ENCODE measurements at places on chromosomes 7 and 10.

DNA sequence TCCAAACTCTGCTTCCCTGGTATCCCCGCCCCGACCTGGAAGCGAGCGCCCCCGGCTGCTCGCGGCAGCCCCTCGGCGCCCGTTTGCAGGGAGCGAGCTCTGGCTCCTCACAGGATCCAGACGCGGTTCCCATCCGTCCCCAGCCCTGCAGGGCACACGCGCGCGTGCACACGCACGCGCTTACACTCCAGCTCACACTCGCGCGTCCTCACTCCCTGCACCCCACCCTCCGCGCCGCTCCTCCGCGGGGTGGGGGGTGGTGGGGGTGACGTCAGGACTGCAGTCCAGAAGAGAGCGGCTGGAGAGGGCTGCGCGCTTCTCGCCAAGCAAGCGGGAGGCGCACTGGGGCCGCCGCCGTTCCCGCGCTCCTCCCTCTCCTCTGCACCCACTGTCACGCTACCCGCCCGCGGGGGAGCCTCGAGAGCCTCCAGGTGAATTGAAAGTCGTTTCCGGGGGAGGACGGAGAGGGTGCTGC, 255.6 kb downstream of the OTUD1 start:
- no peak for DNase-seq

- DNase-seq: no peak
These were observed 131.3 kb downstream of the FAM53B start for GRCh38 chr10:124612611-124613498.

GRCh38 chr10:3935141-3935540, 150.1 kb upstream of the KLF6 start:
- DNase-seq: no peak

DNA sequence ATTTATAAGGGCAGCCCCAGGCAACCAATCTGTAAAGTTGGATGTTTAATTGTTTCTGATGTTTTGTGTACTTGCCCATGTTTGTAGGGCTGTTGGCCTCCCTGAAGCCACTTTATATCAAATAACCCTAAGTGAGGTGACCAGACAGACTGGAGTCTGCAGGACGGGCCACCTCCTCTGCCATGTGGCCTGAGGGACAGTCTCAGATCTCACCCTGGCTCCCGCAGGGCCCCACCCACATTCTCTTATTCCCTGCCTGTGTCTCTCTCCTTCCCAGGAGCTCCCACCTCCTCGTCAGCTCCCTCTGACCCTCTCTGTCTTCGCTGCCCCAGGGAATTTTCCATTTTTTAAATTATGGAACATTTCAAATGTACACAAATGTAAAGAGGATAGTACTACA, 9.5 kb upstream of the C10orf71 start:
- no peak for DNase-seq

DNA sequence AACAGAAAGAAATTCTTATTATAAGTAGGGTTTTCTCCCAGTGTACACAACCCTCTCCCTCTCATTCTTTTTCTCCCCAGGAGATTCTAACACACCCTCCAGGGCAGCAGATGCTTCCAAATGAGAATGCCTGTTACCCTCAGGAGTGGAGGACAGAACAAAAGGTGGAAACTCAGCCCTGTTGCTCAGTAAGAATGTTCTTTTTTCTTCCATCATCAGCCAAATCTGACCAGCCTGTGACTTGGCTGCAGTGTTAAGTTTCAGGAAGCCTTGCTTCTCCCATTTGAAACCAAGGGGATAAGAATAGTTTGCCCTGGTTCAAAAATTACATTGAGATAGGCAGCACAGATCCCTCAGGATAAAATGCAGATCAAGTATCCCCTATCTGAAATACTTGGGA, 77.5 kb upstream of the EEPD1 start:
- DNase-seq: no peak

GRCh38 chr10:108409306-108409705, 1244.8 kb upstream of the SORCS1 start:
- DNase-seq: no peak

DNA sequence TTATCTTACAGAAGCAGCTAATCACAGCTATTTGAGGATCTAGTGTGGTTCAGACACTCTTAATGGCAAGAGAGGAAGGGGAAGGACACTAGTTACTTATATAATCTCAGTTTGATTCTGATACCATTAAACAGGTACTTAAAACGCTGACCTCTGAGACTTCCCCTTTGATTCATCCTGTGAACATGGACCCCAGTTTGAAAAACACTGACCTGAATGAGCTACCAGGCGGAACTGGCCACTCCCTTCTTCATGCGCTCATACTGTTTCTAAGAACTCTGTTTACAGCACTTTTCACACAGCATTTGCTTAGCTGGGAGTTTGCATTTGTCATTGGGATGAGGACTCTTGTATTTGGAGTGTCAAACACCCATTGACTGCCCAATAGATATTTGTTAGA, 45.7 kb downstream of the BEND7 start:
- DNase-seq: no peak

DNA sequence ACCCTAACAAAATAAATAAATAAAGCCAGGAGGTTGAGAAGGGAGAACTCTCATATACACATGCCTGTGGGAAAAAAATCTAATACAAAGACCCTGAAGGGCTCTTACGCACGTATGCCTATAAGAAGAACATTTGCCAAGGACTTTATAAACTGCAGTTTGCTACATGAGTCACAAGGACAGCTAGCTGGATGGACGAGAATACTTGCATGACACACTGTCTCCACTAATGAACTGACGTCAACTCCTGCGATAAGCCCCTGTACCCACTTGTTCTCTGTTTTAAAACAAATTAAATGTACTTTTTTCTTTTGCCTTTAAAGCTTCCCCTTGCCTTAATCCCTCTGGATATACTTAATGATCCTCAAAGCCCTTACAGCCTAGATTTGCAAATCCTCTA, 374.6 kb upstream of the GHITM start:
- DNase-seq: no peak

DNA sequence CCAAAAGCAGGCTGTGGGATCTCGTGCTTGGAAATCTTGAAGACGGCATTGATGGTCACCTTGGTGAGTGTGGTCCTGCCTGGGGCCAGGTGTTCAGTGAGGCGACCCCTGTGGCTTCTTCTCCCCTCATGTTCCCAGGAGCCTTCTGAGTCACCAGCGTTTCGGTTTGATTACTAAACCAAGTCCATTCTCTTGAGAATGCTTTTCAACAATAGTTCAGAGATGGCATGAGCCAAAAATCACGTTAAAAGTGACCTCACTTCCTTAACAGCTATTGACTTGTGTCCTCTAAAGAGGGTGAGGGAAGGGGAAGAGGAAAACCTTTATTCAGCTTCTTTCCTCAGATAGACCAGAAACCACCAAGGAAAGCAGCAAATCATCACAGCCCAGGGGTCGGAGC, 315.2 kb downstream of the GATA3 start:
- DNase-seq: no peak

GRCh38 chr10:86862786-86863483, 94.5 kb downstream of the MMRN2 start:
- no peak for DNase-seq

GRCh38 chr10:86642021-86642420, 12.3 kb upstream of the OPN4 start:
- DNase-seq: no peak

DNA sequence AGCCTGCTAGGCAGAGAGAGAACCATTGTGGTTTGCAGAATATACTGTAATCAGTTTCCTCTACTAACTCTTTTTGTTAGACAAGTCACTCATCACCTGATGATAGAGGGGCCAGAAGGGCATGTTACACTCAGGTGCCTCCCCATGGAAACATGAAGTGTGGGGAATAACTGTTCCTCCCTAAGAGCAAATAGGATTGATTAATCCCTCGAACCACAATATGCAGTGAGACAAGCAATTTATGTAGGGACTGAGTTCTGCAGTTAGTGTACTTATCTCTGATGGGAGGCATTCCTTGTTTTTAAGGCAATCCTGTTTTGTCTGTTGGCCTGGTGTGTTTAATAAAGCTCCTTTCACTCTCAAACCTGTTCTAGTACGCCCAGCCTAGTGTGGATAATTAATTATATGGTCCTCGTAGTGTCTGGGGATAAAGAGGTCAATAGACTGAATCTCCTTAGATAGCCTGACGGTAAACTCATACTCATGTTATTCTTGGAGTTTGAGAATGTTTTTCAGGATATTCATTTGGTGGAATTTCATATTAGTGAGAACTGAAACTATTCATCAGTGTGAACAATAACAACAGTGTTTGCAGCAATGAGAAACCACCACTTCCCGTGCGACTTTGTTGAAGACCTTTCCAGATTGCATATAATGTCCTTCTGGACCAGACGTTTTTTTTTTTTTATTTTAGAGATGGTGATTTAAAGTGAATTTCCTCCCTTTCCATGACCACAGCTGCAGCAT, 344.8 kb upstream of the FZD8 start:
- no peak for DNase-seq

GRCh38 chr10:28849821-28850220, 172.5 kb downstream of the BAMBI start:
- DNase-seq: no peak

DNA sequence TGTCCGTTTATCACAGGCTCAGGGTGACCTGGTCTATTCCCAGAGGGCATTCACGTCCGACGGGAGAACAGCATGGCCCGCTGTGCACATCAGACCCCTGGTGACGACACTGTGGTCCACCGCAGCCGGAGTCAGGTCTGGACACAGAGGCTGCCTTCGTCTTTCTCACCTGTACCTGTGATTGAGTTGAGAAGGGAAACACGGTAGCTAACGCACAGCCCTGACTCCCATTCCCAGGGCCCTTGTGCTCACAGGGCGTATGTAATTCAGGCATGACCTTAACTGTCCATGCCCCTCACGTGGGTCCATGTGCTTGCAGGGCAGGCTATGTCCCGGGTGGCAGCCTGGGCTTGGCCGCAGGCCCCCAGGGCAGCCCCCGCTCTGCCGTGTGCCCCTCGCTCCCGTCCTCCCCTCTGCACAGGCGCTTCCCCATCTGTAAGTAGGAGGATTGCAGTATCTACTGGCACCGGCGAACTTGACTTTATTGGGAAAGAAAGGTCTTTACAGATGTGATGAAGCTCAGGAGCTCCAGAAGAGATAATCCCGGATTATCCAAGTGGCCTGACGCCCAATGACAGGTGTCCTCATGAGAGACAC, 221.3 kb upstream of the TCERG1L start:
- no peak for DNase-seq

GRCh38 chr10:31762316-31762715, 166.3 kb downstream of the ARHGAP12 start:
- no peak for DNase-seq

DNA sequence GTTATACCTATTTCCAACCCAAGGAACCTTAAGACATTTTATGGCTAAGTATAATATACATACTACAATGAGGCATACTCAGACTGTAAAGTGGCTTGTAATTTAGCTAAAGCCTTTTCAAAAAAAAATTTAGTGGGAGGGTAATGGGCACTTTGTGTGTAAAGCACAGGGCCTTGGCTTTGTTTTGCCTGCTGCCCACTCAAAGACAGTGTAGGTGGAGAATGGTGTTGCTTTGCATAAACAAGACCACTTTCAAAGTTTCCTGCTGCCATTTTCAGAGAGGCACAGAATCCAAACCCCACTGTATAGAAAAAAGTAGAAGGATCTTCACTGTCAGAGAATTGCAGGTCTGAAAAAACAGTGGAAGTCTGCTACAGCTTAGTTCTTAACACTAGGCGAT, 21.2 kb upstream of the SLC35B4 start:
- DNase-seq: no peak

- no peak for DNase-seq
These were observed 108.7 kb upstream of the ADAM12 start for GRCh38 chr10:126496771-126497545.

DNA sequence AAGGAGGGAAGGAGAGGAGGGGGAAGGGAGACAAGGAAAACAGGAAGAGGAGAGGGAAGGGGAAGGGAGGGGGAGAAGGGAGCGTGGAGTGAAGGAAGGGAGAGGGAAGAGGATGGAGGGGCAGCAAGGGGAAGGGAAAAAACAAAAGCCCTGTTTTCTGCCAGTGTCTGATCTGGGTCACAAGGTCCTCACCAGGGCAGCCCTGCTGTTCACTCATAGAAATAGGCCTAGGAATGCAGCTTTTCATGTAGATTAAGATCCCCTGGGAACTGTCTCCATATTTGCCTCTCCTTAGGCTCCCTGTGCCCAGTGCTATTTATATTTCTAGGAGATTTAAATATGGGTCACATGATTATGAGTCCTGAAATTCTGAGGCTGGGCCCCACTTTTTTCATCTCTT, 790.7 kb downstream of the TNS3 start:
- DNase-seq: no peak

DNA sequence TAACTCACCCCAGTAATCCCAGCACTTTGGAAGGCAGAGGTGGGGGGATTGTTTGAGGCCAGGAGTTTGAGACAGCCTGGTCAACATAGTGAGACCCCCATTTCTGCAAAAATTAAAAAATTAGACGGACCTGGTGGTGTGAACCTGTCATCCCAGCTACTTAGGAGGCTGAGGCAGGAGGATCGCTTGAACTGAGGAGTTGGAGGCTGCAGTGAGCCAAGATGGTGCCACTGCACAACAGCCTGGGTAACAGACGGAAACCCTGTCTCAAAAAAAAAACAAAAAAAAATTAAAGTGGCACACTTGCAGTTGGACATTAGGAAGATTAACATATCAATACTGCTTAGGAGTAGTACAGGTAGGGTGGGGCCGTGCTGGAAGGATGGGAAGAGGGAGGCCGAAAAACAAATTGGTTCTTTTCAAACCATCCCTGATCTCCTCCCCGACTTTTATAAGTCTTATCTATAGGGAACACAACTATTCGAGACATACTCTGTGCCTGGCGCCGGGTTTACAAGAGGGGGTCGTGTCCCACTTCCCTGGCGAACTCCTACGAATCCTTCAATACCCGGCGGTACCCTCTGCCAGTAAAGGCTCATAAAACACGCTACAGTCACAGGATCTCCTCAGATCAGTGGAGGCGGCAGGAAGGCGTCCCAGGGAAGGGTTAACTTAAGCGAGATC, 628 bp downstream of the TAF6 start:
- no peak for DNase-seq

GRCh38 chr7:106618480-106618879, 42.5 kb downstream of the CCDC71L start:
- DNase-seq: no peak

DNA sequence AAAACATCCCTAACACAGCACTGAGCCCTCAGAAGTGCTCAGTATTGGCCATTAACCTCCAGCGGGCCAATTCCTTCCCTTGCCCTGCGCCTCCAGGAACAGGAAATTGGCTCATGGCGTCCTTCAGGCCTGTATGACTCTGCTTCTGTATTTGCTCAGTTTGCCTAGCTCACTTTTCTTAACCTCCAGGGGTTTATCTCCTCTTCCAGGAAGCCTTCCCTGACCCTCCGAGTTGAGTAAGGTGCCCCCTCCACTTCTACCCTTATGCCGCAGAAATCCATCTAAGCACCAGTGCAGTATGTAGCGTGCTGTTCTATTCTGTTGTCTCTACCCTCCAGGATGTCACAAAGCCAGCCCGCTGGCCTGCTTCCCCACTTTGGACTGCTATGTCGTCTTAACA, 1.1 kb upstream of the SFXN4 start:
- DNase-seq: no peak

GRCh38 chr10:119256030-119256429, 48.7 kb downstream of the GRK5 start:
- no peak for DNase-seq

DNA sequence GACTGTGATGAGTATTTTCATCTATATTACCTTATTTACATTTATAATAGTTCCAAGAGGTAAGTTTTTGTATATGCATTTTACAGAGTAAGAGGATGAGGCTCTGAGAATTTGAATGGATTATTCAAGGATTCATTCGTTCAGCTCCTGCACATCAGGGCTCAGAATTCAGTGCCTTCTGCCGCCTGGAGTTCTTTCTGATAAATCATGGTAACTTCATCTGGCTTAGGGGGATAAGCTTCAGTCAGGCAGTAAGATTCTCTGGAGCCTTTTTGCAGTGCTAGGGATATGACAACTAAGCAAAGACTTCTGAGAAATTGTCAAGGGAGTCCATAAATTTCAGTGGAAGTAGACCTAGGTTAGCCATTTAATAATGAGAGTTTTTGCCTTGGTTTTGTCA, 668.6 kb downstream of the NRG3 start:
- no peak for DNase-seq

All from NCI-H2081 treated with DMSO at 0.1 percent for 48 hours (cell line).